ENCODE measurements at places on chromosomes 13 and 19.

- DNase-seq = no peak
Observed at GRCh38 chr13:66723576-66723975, 506.6 kb downstream of the PCDH9 start.

- DNase-seq = no peak
Observed at GRCh38 chr19:9673912-9674662, 813 bp downstream of the ZNF562 start.

DNA sequence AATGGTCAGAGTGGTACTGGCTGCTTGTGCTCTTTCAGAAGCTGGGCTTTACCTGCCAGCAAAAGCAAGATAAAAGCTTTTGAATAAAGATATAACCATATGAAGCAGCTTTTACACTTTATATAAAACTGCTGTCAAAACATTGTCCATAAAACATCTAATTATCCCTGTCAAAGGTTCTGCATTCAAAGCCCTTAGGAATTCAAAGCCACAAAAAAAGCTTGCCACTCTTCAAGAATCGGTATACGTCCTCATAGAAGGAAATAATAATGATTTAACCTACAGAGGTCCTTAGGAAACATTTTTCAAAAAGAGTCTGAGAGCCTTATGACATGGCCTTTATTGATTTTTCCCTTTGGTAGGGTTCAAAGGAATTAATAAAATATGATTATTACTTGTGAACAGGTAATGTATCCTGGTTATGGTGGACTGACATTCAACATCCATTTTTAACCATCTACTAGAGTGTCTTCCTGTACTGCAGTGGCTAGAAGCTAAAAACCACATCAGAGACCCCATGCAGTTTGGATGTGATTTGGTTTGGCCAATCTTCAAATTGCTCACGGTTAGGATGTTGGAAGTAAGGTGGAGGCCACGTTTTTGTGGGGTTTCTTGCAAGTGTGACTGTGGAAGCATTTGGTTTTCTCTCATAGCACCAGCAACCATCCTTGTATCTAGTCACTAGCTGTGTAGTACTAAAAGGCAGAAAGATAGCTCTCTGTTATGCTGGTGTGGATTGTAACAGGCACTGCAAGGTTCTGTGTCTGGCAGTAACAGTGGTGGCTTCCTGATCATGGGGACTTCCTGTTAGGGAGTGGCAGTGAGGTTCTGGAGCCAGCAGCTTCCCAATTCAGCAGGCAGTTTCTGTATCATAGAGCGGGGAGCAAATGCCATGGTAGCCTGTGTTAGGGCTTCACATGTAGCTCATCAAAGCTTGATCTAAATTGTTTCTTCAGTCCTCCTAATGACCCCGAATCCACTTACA is 441.5 kb downstream of the DIAPH3 start:
- DNase-seq = no peak

DNA sequence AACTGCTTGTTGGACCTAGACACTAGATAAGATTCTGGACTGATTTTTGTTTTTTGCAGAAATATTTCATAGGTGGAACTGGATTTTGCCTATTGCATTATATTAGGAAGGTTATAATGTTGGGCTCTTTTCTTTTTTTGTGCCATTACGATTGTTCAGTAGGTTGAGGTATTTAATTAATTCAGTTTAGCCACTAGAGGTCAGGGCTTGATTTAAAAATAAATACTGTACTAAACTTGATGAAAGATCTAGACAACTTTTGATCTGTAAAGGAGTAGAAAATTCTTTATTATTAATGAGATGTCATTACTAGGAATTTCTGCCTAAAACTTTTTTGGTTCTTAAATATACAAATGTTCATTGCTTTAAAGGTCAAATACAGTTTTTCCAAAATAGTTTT is 15.2 kb upstream of the SUPT20H start:
- DNase-seq = no peak

DNA sequence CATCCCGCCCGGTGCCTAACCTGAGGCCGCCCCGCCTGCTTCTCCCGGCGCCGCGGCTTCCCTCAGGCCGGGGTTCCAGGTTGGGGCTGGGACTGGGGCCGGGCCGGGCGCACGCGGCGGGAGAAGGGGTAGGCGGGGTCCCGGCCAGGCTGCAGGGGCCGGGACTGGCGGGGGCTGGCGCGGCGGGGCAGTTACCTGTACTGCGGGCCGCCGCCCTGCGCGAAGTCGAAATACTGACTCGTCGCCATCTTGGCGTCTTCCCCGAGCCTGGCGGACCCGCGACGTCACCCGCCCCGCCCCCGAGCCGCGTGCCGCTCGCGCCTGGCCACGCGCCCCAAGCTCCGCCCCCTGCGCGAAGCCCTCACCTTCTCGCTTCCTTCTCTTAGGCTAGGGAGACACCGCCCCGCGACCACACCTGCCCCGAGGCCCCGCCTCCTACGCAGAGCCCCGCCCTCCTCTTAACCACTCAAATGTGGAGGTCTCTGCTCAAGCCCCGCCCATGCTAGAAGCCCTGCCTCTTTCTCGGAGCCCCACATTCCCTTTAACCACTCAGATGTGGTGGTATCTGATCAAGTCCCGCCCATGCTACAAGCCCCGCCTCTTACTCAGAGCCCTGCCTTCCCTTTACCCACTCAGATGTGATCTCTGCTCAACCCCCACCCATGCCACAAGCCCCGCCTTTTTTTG is at the start of gene ZFR2:
TSS of gene ZFR2 (minus strand) at position 269 of the 687 bp plus-strand sequence. CDS start at position 248, 21 bp downstream.
- no peak for DNase-seq

GRCh38 chr13:86992251-86992650 is 678.9 kb upstream of the SLITRK5 start:
- DNase-seq = no peak

DNA sequence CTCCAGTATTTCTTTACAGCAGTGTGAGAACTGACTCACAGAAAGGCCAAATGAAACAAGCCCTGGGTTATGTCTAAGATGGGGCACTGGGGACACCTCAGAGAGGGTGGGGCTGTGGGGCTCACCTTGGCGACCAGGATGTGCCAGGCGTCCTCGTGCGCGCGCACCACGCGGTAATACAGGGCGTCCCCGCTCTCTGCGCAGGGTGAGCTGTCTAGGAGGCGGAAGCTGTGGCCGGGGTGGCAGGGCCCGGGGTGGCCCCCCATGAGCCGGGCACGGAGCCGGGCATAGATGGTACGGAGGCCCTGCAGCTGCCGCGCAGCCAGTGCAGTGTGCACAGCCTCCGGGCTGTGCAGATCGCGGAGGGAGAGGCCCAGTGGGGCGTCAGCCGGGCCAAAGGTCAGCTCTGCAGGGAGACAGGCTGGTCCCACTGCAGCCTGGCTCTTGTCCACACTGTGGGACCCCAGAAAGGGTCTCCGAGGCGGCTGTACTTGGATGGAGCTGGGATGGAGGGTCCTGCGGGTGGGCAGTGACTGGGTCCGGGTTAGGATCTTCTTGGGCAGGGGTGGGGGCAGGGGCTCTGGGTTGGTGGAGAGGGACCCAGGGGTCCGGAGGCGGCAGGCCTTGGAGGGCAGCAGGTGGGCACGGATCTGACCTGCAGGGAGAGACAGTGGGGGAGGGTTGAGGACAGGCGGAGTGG is 3.4 kb downstream of the PEAK3 start:
- no peak for DNase-seq

GRCh38 chr19:871446-872265 is 12.2 kb downstream of the CFD start:
- DNase-seq = no peak

DNA sequence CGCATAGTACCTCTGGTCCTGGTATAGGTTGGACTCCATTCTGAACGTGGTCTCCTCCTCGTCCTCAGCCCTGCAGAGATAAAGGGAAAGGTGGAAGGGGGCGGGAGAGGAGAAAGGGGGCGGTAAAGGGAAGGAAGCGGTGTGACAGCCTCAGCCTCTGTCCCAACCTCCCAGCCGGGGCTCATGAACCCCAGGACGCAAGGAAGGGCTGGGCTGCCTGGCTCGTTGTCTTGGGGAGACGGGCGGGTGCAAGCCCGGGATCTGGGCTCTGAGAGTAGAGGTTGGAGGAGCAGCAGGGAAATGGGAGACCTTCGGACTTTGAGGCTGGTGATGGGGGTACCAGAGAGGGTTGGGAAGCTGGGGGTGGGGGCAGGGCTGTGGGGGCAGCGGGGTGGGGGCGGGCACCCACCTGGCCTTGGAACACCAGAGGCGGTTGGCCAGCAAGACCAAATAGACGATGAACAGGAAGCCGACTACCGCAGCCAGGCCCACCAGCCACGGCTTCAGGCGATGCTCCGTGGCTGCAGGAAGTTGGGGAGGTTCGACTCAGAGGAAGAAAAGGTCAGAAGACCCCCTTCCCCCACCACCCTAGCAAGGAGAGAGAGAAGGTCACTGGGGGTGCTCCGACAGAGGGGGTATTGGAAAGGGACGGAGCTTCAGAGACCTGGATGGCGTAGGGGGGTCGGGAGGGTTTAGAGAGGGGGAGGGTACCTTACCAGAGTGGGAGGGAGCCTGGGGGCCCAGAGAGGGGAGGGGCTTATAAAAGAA is 1.7 kb downstream of the SMIM24 start:
- peak; percentile 26 for DNase-seq

DNA sequence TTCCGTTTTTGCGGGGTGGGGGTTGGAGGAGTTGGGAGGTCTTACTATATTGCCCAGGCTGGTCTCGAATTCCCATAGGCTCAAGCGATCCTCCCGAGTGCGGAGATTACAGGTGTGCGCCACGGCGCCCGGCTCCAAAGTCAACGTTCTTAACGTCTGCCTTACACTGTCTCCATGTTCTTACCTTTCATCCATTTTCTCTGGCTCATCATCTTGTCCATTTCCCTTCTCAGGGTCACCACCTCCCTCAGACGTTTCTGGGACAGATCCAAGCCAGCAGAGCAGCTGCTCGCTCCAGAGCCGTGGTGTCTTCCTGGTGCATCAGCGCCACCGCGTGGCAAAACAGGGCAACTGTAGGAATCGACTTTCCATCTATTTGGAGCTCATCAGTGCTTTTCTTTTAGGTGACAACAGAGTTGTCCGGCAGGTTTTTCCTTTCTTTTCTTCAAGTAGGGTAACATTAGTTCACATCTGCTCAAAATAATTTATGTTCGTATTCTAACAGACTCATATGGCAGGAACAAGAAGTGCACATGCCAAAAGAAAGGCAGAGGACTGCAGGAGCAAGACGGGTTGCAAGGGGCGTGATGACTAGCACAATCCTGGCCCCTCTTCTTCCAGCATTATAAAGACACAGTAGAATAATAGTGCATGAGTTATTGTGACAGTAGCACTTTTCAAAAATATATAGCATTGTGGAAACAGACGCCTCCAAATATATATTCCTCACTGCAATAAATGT is 103.1 kb upstream of the ABCC4 start:
- peak; percentile 74 for DNase-seq

DNA sequence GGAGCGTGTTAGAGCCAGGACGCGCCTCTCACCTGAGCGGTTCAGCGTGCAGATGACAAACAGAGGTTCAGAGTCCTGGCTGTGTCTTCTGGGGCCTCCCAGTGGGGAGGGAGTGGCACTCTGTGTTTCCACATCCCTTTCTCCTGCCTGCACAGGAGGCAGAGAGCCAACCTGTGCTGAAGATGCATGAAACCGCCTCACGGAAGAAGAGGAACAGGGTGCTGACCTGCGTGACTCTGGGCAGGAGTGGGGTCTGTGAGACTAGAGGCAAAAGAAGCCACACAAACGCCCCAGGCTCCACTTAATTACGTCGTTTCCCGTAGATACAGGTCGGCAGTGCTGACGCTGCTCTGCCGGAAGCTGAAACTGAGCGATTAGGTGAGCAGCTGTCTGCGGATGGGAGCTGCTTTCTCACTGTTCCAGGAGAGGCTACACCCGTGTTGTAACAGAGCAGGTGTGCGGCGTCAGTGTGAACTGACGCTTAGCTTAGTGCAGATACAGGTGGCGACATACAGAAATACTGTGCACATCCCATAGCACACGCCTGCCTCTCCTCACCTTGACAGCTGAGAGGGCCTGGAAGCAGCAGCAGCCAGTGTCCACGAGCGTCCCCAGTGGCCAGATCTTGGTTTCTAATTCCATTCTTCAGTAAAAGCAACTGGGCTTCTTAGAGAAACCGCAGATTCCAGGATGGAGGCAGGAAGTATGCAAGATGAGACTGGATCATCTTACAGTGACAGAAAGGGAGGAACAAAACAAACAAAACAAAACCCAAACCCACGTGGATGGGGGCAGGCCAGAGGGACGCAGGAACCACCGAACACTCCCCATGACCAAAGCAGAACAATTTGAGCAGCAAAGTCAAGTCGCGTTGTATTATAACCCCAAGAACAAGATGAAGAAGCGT is 37.7 kb upstream of the MCF2L start:
- DNase-seq = no peak

All from germinal center (tissue), 1 donor.